ENCODE measurements at places on chromosomes 1 and 21.

- DNase-seq, result no peak
These were observed 22.2 kb downstream of the SGIP1 start for GRCh38 chr1:66556161-66556611.

GRCh38 chr1:207944571-207944970 is 33.6 kb upstream of the CD34 start:
- no peak for DNase-seq

GRCh38 chr1:156957634-156958033 is 37.2 kb downstream of the LRRC71 start:
- no peak for DNase-seq

DNA sequence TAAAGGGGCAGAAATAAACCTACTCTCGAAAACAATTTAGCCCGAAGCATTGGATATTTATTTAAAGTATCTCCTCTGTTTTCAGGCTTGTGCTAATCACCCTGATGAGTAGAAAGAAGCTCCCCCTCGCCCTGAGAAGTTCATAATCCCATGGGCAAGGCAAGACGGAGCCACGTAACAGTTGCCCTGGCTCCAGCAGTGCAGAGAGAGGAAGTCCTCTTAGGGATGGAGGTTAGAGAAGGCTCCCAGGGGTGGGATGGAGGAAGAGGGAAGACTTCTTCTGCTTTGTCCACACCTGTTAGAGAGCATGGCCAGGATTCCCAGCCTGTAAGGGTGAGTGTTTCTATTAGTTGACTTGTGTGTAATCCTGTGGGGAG is 3.4 kb upstream of the GPR25 start:
- DNase-seq, result no peak

DNA sequence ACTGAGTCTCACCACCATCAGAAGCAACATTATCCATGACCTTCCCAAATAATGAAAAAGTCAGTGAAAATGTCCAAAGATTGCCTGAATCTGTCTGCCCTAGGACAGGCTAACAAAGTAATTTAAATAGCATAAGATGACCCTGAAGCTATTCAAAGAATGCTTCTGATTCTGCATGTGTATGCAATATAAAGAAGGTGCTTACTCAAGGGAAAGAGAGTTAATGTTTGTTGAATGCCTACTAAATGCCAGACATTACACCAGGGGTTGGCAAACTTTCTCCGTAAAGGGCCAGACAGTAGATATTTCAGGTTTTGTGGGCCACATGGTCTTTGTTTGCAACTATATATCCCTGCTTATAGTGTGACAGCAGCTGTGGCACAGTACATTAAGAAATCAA is 221.9 kb upstream of the DMRTA2 start:
- no peak for DNase-seq

DNA sequence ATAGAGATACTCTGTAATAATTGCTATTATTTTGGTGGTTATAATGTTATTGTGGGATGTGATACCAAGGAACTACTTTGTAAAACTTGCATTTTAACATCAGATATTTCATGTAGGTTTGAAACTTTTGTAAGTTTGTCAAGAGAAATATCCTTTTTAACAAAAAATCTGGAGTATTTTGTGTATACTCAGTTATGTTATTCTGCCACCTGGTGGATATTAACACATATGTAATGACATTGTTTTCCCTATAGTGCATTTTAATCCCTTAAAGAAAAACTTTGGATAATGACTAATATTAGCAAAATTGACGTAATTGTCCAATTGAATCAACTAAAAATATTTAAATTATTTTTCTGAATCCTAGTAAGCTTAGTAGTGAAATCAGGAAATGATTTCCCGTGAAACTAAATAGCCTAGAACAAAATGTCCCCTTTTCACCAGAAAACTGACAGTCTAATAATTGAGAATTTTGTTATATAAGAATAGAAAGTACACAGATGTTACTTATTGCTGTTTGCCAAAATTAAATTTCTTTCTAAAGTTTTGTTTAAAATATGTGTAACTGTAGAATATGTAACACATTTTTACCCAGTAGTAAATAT is 39.6 kb downstream of the KCTD3 start:
- DNase-seq, result no peak

DNA sequence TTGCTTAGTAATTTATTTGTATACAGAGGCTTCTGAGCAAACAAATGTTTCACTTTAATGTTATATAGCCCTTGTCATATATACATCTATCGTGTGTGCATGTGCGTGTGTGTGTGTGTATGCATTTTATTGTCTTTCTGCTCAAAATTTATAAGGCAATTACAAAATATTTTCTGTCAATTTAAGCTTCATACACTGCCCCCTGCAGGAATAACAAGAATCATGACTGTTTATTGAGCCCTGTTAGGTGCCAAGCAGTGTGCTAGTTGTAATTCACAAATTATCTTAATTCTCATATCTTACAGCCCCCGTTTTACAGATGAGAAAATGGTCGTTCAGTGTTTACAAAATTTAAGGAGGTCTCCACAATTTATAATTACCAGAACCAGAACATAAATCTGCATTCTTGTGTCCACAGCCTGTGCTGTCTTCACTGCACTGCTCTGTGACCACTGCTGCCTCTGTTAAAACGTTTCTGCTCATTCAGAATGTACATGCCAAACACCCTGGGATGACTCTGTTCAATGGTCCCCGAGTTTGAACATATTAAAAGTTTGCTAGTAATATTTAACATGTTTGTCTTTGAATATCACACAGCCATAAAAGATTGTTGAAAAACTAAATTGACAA is 181.3 kb downstream of the ATP6V1G3 start:
- DNase-seq, result no peak

DNA sequence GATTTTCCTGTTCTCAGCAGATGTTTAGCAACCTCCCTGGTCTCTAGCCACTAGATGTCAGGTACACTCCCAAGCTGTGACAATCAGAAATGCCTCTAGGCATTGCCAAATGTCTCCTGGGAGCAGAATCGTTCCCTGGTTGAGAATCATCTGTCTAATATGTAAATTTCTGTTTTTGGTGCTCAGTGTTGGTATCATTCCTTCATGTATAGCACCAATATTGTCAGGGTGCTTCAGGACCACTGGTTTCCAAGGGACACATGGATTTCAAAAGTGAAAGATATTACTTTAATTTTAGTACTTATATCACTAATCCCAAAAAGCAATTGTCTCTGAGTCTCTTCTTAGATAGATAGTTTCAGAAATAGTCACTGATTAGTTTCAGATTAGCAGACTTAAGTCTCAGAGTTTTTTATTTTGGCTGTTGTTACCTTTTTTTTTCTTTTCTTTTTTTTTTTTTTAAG is 160.1 kb downstream of the PTPRC start:
- DNase-seq, result no peak

DNA sequence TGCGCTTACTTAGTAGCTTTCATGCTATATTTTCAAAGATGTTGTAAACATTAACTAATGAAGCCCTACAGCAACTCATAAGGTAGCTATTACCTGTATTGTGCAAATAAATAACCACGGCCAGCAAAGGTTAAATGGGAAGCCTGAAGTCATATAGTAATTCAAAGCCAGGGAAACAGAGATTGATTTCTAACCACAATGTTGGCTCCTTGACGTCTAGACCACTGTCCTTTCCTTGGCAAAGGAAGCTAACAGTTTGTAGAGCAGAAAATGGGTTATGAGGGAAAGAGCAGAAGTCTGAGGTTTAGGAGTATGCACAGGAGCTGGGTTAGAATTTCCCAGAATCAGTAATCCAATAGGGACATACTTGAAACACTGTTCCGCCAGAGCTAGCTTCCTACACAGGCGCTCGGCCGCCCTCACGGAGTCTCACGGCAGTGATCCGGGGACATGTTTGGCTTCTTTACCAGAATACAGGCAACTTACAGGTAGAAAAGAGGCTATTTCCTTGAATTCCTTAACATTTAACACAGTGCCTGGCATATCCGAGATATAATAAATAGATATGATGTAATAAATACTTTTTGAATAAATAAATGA is 298.8 kb upstream of the LYPLAL1 start:
- DNase-seq, result no peak

DNA sequence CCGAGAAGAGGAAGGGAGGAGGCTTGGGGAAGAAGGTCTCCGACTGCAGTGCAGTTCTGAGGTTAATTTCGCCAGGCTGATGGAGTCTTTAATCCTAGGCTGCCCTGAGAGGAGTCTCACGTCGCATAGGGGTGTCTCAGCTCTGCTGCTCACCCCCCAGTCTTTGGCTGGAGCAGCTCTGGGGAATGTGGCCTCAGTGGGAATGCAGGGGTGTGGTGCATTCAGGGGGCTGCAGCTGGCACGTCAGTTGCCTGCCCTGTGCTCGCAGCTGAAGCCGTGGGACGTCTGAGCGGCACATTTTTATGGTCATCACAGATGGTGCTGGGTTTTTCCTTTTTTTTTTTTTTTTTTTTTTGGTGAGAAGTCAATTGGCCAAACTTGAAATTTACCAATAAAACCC is 38.2 kb downstream of the ACTN2 start:
- no peak for DNase-seq

DNA sequence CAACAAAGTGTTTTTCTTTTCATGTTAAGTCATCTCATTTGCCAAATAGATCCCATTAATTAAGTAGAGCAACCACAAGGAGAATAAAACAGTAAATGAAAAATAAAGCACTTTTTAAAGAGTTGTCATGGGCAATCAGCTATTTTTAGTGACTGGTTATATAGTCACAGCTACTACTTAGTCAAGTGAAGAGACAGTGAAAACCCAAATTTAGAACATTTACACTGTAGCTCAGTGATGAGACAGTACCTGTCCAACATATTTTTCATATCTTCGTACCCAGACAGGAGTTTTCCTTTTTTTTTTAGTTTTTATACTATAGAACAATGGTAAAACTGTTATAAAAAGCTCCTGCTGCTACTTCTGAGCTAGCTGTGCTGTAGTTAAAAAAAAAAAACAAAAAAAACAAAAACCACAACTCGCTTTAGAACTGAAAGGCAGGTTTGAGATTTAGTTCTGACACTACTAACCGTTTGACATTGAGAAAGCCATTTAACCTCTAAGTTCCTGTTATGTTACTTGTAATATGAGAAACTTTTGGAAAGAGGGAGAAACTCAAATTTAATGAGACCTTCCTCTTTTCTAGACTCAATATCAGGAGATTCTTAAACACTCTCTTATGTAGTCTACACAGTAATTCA is 777.5 kb downstream of the ADGRL2 start:
- no peak for DNase-seq

GRCh38 chr1:94734963-94735901 is 84.9 kb upstream of the SLC44A3 start:
- no peak for DNase-seq

DNA sequence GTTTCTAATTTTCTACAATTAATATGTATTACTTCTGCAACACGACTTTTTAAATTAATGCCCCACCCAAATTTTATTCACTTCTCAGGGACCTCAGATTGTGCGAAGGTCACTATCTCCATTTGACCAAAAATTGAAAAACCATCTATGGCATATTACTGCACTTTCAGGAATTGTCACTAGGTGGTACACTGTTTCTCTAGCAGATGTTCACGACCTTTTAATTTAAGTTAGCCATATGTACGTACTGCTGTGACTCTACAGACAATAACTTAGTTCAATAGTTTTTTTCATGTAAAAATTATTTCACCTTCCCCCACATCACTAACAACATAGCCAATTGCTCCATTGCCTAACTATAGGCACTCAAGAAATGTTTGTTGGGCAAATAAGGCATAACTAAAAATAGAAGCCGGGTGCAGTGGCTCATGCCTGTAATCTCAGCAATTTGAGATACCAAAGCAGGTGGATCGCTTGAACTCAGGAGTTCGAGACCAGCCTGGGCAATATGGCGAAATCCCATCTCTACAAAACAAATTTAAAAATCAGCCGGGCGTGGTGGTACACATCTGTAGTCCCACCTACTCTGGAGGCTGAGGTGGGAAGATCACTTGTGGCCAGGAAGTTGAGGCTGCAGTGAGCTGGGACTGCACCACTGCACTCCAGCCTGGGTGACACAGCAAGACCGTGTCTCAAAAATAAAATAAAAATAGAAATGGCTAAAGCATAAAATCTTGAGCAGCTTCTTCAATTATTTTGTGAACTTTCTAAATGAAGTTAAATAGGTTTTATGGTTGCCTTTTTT is 75.7 kb upstream of the PKN2 start:
- no peak for DNase-seq

- DNase-seq, result no peak
These were observed 88.4 kb downstream of the SDCCAG8 start for GRCh38 chr1:243343970-243344937.

DNA sequence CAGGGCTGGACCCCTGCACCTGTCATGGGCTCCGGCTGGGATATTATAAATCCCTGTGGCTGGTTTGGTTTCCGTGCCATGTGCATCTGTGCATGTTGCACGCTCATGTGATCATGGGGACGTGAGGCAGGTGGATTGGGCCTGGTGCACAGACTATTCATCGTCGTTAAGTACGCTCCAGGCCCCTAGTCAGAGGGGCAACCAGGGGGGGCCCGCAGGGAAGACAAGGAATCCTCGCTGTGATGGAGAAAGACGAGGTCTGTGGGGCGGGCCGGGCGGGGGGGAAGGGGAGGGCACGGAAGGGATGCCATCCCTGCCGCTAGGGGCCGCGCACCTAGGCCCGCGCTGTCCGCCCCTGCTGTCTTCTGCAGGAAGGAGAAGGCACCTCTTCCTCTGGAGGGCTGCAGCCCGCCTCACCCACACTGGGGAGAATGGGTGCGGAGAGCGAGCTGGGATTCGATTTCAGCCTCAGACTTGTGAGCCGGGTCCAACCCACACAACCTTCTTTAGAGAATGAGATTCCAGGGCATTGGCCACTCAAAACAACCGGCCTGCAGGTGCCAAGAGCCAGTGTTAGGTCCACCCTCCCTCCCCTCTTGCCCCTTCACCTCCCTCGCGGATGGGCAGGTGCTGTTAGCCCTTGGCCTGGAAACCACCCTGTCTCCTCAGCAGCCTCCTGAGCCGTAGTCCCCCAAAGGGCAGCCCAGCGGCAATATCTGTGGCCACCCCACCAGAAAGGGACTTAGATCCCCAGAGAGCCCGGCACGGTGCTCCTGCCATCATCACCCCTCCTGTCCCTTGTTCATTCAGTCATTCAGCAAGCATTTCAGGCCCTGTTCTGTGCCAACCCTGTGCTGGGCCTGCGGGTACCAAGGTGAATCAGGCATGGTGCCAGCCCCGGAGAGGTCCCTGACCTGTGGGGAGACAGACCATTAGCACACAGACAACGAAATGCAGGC is 950 bp upstream of the LRP8 start:
- no peak for DNase-seq

GRCh38 chr21:45278156-45278911 is 9.4 kb downstream of the POFUT2 start:
- no peak for DNase-seq

DNA sequence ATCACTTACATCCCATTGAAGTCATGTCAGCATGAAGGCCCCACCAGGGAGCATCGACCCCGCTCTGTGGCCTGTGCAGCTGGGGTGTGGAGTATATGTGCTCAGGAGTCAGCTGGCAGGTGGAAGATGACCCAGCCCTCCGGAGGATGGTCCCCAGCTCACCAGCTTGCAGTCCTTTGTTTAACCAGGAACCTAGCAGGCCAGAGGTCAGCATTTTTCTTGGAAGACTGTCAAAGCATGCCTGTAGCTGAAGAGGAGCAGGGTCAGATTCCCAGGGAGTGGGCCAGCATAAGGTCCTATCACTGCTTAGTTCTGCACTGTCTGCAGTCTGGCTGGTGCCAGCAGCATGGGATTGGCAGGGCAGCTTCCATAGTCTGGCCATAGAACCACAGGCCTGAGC is 12.7 kb downstream of the NFASC start:
- no peak for DNase-seq

All from stimulated activated CD4-positive, alpha-beta T cell treated with anti-CD3 and anti-CD28 coated beads, TNF-alpha, amount 100 ng/mL, for 1 hour (primary cell).